ENCODE measurements at places on chromosomes 1 and 21.

DNA sequence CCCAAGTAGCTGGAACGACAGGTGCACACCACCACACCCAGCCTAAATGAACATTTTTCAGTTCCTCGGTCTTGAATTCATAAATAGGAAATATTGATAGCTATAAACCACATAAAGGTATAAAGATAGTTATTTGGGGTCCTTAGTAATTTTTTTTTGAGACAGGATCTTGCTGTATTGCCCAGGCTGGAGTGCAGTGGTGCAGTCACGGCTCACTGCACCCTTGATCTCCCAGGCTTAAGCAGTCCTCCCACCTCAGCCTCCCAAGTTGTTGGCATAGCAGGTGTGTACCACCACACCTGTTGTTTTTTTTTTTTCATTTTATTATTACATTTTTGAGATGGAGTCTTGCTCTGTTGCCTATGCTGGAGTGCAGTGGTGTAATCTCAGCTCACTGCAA lies 3.7 kb upstream of the PPP1R15B start:
- no peak for DNase-seq

DNA sequence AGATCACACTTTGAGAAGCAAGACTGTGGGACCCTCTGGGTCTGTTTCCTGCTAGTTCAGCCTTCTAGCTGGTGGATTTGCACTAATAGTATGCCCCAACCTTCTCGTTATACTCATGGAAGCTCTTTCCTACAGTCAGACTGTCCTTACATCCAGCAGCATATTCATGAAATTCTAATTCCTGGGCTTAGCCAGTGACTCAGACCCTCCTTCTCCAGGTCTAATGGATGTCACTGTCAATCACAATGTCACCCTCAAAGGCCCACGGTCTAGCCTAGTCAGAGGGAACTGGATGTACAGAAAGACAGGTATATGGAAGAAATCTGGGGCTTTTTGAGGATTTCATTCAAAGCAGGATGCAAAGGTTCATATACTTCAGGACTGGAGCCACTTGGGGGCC lies 72.4 kb downstream of the KCNJ15 start:
- DNase-seq: no peak

GRCh38 chr1:167373986-167374385 lies 144.3 kb downstream of the CD247 start:
- DNase-seq: no peak

GRCh38 chr21:38443110-38443509 lies 55.2 kb downstream of the ERG start:
- DNase-seq: no peak

DNA sequence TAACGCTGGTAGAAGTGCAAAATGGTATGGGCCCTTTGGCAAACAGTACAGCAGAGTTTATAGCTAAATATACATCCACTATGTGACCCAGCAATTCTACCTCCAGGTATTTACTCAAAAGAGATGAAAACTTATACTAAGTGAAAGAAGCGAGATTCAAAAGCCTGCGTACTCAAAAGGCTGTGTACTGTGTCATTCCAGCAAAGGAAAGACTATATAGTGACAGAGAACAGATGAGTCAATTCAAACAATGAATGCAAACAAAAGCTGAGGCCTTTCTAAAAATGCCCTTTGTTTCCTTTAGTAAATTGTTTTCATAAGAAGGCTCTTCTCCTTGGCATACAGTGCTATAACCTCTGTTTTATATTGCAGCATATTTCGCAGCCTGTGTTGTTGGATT lies 268.8 kb upstream of the CSF3R start:
- DNase-seq: no peak

- DNase-seq: no peak
Measured at GRCh38 chr1:185498207-185498606, 181.2 kb upstream of the IVNS1ABP start.

GRCh38 chr1:43664369-43664768 lies 14.4 kb downstream of the KDM4A start:
- no peak for DNase-seq

DNA sequence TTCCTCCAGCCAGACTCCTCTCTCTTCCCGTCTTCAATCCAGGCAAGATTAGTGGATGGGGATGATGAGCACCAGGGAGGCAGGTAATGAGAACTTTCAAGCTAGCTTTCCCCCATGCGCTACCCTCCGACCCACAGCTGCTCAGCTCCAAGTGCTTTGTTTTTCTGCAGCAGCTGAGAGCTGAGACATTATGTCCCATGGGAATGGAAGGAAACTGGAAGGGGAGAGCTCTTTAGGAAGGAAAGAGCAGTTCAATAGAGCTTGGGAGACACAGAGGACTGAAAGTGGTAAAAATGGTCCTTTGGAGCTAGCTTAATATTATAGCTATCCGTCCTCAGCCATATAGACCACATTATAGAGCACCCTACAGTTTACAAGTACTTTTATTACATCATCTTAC lies 39.8 kb downstream of the RAB3B start:
- no peak for DNase-seq

GRCh38 chr1:228212415-228212965 lies 4.6 kb downstream of the OBSCN start:
- no peak for DNase-seq

GRCh38 chr1:201545851-201546492 lies 7.0 kb downstream of the NAV1 start:
- no peak for DNase-seq

DNA sequence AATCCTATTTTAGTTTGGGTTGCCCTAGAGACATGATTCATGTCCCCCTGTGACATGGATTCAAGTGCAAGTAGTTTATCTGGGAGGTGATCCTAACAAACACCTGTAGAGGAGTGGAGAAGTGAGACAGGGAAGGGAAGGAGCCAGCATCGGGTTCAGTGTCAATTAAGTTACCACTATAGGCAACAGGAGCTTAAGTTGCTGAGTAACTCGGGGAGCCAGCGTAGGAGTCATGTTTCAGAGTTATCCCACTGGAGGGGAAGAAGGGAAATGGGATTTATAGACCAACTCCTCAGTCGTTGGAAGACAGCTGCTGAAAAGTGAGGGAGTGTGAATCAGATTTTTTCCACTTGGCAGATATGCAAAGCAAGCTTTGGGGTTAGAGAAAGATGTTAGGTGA lies 54.9 kb downstream of the SLC30A7 start:
- peak; percentile 44 for DNase-seq

DNA sequence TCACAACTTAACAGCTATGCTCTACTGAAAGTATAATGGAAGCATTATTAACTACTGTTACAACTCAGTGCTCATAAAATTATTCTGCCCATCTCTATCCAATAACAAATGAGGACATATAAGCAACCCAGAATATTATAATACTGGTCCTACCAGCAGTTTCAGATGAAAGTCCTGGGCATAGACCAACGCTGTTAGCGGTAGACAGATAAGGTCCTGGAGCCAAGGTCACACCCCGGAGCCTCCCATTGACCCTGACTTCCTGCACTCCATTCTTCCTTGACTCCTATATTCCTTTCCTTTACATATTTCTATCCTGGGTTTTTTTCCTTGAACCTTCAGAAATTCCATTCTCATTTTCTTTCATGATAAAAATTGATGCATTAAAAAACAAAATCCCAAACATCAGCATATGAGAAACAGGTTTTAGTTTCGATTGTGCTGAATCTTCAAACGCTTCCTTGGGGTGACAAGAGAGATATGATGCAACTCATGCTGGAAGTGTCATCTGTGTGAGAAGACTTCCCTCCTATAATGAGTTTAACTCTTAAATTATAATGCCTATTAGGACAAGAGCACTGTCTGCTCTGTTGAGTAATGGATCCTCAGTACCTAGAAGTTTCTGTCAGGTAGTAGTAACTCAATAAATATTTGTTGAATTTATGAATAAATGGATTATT lies 831.1 kb downstream of the LRRIQ3 start:
- DNase-seq: no peak

DNA sequence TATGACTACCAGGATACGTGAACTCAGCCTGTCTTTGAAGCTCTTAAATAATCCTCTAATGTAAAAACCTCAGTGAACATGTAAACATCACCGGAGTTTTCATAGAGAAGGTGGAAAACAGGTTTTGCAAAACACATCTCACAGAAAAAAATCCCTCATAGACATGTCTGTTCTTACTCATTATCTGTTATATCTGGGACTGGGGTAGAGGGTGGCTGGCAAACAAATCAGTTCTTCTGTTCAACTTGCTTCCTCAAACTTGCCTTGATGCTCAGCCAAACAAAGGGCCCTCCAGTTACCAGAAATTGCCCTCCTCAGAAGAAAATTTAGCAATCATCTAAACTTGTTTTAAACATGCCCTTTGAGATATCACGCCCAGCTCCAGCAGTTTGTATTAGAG lies 66.1 kb upstream of the CXADR start:
- DNase-seq: no peak

- DNase-seq: no peak
Measured at GRCh38 chr1:27868932-27869718, 3.2 kb upstream of the THEMIS2 start.

GRCh38 chr1:185015631-185016030 lies 29.7 kb upstream of the RNF2 start:
- peak; percentile 1 for DNase-seq

GRCh38 chr1:170932236-170932635 lies 3.1 kb upstream of the MROH9 start:
- no peak for DNase-seq

DNA sequence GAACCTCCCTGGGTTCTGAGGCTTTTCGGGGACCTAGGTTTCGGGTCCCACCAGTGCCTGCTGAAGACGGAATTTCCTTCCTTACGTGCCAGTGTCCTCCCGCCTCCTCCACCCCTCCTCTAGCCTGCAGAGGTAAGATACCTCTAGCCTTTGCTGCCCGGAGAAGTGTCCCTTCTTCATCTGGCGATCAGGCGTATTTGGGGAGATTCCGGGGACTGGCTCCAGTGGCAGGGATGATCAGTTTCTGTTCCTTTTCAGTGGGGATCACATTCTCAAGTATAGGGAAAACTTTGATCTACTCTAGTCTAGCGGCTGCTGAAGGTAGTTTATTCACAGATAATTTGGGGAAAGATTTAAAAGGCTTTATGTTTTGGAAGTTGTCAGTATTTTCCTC lies 674 bp downstream of the CEP350 start:
- no peak for DNase-seq

GRCh38 chr1:237868817-237869600 lies 21.7 kb downstream of the ZP4 start:
- DNase-seq: no peak

DNA sequence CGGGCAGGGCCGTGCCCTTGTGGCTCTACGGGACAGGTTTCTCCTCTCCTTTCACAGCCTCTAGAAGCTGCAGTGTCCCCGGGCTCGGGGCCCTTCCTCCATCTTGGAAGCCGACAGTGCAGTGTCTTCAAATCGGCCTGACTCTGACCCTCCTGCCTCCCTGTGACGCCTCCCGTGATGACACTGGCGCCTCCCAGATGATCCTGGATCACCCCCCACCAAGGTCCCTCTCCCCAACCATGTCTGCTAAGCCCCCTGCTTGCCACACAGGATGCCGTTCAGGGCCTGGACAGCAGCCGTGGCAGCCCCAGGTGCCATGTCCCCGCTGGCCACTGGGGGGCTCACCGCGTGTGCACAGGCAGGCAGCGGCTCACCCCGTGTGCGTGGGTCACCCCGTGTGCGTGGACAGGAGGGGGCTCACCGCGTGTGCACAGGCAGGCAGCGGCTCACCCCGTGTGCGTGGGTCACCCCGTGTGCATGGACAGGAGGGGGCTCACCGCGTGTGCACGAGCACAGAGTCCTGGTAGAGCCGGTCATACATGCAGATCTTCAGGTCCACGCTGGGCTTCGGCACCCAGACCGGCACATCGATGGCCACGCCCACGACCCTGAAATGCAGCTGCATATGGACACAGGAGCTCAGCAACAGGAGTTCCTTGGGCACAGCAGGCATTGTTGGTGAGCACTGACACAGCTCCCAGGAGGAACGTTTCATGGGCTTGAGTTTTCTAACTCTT lies 24.9 kb upstream of the TMEM52 start:
- DNase-seq: peak; percentile 36

GRCh38 chr1:31344503-31344902 lies 28.4 kb downstream of the FABP3 start:
- no peak for DNase-seq

DNA sequence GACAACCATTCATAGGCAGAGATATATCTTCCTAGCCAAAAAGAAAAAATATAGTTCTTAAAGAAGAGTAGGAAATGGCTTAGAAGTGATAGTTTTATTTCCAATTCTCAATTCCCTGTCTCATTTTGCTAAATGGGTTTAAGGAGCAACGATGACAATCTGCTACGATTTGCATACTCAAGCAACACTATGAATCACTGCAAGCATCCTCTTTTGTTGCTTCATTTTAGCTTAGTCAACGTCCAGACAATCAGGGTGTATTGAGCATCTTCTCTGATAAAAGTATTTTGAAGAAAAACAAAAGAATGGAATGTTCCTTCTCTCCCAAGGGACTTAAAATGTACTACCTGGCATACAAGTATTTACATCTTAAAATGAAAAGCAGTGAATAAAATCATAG lies 80.6 kb downstream of the RGS7 start:
- peak; percentile 18 for DNase-seq

- peak; percentile 26 for DNase-seq
Measured at GRCh38 chr1:205772607-205773032, 2.7 kb downstream of the RAB29 start.
